ENCODE measurements at places on chromosomes 1 and 21.

- peak; percentile 22 for DNase-seq
Measured at GRCh38 chr1:94284476-94284875, 47.1 kb upstream of the ARHGAP29 start.

- DNase-seq = no peak
Measured at GRCh38 chr1:152015766-152016165, 21.0 kb downstream of the S100A11 start.

- DNase-seq = no peak
Measured at GRCh38 chr1:1122981-1123480, 7.1 kb upstream of the C1orf159 start.

DNA sequence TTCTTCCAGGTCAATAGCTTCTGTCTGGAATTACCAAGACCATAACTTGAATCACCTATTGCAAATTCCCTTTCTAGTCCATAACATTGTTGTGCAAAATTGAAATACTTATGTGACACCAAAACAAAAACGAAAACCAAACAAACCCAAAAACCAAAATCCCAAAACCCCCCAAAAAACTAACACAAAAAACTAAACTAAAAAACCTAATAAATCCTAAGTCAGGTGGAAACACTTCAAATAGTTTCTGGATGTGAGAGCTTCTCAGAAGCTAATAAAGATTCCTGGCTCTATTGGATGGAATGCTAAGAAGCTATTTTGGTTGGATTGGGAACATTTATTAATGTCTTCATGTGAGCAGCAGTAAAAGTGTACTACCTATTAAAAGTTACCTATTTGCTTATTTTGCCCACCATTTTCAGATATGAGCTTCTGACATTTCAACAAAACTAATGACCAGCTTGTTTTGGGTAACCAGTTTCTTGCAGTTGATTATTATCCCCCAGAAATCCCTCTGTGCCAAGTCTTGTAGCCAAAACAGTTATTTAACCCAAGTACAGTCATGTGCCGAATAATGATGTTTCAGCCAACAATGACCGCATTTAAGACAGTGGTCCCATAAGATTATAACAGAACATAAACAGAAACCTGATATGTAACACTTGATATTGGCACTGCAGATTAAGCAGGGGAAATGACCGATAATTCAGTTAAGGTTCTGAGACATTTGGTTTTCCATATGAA is 76.4 kb downstream of the LTN1 start:
- no peak for DNase-seq

DNA sequence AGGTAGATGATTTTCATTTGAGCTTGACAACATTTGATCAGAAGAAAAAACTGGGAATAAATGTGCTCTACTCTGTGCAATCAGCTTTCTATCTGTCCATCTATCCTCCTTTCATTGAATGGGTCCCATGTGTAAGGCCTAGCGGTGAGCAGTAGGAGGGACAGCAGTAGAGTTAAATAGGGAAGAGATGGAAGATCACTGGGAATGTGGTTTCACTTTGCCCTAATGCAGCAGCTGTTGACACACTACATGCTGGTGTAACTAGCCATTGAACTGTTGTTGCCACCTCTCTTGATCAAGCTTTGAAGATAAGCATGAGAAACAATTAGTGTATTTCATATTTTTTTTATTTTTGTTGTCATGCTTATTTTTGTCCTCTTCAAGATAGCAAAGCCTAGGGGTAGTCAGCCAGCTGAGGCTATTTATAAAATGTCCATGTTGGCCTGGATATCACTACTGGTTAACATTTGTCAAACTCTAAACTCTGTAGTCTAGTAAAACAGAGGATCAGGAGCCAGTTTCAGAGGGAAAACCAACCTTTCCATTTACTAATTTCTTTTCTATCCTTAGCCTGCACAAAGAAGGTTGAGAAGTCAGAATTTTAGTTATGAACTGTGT is 41.9 kb downstream of the CACNA1E start:
- no peak for DNase-seq

- peak; percentile 37 for DNase-seq
Measured at GRCh38 chr1:161305867-161306519, 3.8 kb downstream of the MPZ start.

- no peak for DNase-seq
Measured at GRCh38 chr1:8151647-8152046, 125.5 kb upstream of the ERRFI1 start.

DNA sequence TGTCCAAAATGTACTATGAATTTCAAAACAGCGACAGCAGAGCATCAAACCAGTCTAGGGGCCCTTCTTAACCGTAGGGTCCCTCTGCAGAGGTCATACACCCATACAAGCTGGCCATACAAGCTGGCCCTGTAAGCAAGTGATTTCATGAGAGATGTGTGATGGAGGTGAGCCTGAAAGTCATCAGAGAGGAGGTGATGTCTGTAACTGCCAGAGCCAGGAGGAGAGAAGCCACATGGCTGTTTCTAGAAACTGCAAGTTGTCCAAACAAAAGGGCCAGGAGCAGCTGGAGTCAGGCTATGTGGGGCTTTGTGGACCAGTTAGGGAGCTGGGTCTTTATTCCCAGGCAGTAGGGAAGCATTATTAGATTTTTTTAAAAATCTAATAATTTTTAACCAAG is 14.8 kb upstream of the SERINC2 start:
- DNase-seq = no peak

GRCh38 chr1:156419854-156420204 is 50.8 kb downstream of the RHBG start:
- no peak for DNase-seq

- no peak for DNase-seq
Measured at GRCh38 chr1:198467342-198467741, 73.1 kb downstream of the ATP6V1G3 start.

GRCh38 chr1:237115035-237115434 is 73.1 kb downstream of the RYR2 start:
- no peak for DNase-seq

GRCh38 chr1:113040041-113040440 is 33.0 kb upstream of the LRIG2 start:
- DNase-seq = no peak

DNA sequence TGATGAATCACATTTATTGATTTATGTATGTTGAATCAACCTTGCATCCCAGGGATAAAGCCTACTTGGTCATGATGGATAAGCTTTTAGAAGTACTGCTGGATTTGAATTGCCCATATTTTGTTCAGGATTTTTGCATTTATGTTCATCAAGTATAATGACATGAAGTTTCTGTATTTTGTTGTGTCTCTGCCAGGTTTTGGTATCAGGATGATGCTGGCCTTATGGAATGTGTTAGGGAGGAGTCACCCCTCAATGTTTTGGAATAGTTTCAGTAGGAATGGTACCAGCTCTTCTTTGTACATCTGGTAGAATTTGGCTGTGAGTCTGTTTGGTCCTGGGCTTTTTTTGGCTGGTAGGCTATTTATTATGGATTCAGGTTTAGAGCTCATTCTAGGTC is 1643.1 kb upstream of the B3GALT2 start:
- no peak for DNase-seq

DNA sequence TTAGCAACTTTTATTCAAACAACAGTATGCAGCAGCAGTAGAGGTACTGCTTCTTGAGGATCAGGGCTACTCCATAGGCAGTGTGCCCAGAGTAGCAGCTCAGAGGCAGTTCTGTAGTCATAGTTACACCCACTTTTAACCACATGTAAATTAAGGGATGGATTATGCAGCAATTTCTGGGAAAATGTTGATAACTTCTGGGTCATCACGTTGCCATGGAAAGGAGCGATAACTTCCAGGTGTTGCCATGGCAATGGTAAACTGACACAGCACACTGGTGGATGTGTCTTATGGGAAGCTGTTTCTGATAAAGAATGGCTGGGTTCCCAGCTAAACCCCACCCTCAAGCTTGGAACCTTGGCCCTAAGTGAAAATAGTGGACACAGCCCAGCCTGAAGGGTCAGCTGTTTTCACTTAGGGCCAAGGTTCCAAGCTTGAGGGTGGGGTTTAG is 29.0 kb upstream of the PLA2G2A start:
- DNase-seq = no peak

GRCh38 chr1:24932284-24932683 is 2.2 kb upstream of the RUNX3 start:
- peak; percentile 89 for DNase-seq

- DNase-seq = no peak
Measured at GRCh38 chr1:29824511-29825273, 588.4 kb downstream of the PTPRU start.

- DNase-seq = no peak
Measured at GRCh38 chr1:63559357-63559756, 33.9 kb upstream of the PGM1 start.

DNA sequence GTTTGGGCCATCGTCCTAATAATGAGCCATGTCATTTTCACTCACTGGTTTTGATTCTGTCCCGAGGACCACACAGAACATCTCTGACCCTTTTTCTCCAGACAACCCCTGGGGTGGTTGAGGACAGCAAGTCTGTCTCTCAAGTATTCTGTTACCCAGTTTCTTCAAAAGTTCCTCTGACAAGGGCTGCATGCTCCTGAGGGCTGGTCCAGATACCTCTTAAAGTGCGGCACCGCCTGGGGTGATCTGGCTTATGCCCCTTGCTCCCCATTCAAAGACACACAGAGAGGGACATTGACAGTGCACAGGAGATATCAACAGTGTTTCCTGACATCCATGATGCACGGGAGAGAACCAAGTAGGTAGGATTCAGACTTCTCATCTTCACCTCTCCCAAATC is 132.9 kb upstream of the EDN2 start:
- no peak for DNase-seq

DNA sequence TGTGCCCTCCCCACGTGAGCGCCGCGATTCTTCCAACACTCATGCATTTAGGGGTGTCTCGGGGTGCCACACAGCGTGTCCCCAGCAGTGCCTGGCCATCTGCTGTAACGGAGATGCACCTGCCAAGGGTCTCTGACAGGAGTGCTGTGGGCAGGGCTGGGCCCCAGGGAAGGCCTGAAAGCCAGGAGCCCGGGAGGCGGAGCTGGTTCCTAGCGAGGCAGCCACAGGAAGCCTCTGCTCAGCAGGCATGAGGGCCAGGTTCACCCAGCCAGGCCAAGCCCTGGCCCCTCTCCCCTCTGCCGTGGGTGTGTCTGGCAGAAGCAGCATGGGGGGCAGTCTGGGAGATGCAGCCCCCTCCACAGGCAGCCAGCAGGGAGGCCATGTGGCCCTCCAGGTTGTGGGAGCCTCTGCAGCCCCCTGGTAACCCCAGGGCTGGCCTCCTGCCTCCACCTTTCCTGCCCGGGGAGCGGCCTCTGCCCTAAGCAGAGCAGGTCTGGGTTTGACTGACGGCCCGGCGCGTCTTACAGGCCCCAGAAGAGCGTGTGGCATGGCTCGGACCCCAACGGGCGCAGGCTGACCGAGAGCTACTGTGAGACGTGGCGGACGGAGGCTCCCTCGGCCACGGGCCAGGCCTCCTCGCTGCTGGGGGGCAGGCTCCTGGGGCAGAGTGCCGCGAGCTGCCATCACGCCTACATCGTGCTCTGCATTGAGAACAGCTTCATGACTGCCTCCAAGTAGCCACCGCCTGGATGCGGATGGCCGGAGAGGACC is 30.4 kb downstream of the SLC19A1 start:
- DNase-seq = no peak

DNA sequence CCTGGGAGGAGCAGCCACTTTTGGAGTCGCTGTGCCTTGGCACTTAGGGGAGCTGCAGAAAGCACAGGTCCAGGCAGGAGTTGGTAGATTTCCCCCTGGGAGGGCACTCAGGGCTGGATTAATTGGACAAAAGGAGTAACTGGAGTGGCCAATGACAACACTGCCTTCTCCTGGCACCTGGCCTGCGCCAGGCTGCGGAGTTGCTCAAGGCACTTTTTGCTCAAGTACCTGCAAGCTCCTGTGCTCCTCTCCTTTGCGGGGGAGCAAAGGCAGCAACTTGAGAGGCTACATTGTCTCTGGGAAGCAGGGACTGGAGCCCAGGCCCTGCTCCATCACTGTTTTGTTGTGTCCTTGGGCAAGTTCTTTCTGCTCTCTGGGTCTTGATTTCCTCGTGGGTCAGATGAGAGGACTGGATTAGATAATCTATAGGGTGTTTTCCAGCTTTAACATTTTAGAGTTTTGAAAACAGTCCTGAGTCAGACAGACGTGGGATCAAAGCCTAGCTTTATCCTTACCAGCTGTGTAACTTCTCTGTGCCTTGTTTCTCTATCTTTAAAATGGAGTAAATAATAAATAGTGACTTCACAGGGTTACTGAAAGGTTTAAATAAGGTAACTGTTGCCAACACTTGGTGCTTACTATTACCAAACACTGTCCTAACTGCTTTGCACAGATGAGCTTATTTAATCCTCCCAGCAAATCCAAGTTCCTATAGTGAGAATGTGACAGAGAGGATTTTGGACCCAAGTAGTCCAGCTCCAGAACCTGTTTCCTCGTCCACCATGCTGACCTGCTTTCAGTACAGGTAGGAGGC is 18.0 kb upstream of the GRHL3 start:
- no peak for DNase-seq

GRCh38 chr1:162538815-162539431 is 22.6 kb upstream of the UAP1 start:
- peak; percentile 33 for DNase-seq

GRCh38 chr1:173127369-173128307 is 76.9 kb upstream of the TNFSF18 start:
- DNase-seq = no peak

GRCh38 chr1:18924221-18924691 is 21.9 kb upstream of the ALDH4A1 start:
- DNase-seq = peak; percentile 48

- peak; percentile 29 for DNase-seq
Measured at GRCh38 chr1:40315795-40316594, 1.1 kb downstream of the COL9A2 start.

DNA sequence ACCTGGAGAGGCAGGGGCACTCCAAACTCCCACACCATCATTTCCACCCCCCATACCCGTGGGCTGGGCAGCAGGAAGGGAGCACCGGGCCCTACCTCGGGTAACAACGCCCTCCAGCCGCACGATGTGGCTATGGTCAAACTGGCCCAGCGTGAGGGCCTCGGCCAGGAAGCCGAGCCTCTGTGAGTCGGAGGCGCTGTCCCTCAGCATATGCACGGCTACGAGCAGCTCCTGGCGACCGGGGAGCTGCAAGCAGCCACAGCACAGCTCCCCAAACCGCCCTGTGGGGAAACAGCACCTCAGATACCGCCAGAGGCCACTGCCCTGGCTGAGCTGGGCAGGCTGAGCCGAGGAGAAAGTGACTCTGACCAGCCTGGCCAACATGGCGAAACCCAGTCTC is 29.2 kb downstream of the CDCA8 start:
- DNase-seq = no peak

GRCh38 chr1:193431265-193431977 is 245.0 kb upstream of the B3GALT2 start:
- DNase-seq = no peak

Measured in AG08396 (cell line).